ENCODE measurements at places on chromosomes 16 and 17. TPM values are rescaled to one million over a fixed set of nuclear protein-coding genes. Genes with fewer than 3 reads are reported as not detected.

Gene SLC6A2
- not detected for total RNA-seq

Gene PPY
- total RNA-seq: not detected

GRCh38 chr16:57906382-57907316 lies 64.3 kb downstream of the CNGB1 start:
- H3K4me1 ChIP-seq: peaks cover 6% of the 10 kb centered on the region
- H3K36me3 ChIP-seq: no peaks in the 10 kb centered on the region
- DNase-seq: peak; percentile 47

GRCh38 chr17:4411201-4411600 lies 22.5 kb upstream of the SPNS3 start:
- H3K27me3 ChIP-seq: no peaks in the 10 kb centered on the region
- no peak for DNase-seq
- H3K27ac ChIP-seq: no peak overlapping the region
- H3K36me3 ChIP-seq: no peaks in the 10 kb centered on the region
- H3K4me1 ChIP-seq: peaks cover 8% of the 10 kb centered on the region

DNA sequence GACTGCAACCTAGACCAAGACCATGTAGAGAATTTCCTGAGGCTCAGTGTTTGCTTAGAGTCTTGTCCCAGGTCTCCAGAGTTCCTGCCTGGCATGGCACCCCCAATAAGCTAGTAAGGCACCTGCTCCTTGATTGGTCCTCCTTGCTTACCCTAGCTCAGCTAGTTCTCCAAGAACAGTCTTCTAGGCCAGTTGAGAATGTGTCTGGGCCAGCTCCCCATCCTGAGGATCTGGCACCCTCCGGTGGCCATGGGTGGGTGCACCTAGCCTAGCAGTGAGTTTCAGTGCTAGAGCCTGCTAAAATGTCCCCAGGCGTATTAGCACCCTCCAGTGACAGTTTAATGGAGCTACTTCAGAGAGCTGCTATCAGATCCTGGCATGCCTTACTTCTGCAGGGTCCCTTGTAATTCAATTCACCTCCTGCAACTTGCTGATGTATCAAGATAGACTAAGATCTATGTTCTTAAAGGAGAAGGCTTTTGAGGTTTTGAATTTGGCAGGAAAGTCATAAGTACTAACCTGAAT lies 44.4 kb upstream of the MED13 start:
- H3K27me3 ChIP-seq: peaks cover 15% of the 10 kb centered on the region
- no peak overlapping the region for H3K27ac ChIP-seq
- no peaks in the 10 kb centered on the region for H3K36me3 ChIP-seq
- DNase-seq: peak; percentile 79

DNA sequence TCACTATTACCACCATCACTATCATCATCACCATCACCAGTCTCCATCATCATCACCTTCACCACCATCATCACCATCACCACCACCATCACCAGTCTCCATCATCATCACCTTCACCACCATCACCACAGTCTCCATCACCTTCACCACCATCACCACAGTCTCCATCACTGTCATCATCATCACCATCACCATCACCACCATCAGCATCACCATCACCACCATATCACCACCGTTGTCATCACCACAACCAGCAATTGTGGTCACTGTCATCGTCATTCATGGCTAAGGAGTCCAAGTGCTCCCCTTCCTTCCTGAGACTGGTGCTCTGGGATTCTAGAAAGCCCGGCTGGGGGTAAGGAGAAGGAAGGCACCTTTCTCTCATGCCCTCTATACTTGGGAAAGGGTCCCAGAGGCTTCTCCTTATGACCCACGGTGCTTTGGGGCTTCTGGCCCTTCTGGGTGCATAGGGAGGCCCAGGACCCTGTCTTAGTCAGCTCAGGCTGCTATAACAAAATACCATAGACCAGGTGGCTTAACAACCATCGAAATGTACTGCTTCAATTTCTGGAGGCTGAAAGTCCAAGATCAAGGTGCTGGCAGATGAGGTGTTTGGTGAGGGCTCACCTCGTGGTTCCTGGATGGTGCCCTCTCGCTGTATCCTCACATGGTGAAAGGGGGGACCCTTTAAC lies 93.4 kb upstream of the GSE1 start:
- H3K4me1 ChIP-seq: no peaks in the 10 kb centered on the region
- no peak for DNase-seq
- no peaks in the 10 kb centered on the region for H3K27me3 ChIP-seq
- H3K36me3 ChIP-seq: no peaks in the 10 kb centered on the region
- no peak overlapping the region for H3K4me3 ChIP-seq

DNA sequence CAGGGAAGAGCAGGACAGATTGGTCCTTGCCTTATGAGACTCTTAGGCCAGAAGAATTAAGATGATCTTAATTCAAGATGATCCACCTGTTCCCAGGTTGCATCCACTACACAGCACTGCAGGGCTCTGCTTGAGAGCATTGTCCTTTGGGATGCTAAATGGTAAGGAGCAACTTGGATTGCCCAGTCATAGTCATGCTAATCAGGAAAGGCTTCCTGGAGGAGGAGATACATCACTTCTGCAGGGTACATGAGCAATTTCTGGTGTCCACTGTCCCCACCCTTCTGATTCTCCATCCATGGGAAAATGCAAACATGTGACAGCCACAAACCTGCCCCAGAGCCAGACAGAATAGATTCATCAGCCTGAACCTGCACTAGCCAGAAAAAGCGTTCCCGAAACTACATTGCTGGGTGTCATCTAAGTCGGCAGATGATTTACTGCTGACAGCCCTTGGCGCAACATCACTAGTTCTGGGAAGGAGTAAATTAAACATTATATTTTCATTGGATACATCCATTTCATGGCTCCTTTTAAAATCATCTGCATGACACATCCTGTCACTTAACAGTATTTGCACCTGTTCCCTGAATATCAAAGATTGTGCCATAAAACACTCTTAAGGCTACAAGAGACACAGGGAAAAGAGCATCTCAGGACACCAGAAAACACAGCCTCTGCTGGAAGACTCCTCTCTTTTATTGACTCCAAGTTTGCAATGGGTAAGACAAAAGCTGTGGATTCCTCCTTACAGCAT lies 282.2 kb downstream of the MAF start:
- peaks cover 9% of the 10 kb centered on the region for H3K4me1 ChIP-seq
- H3K27me3 ChIP-seq: peaks cover 47% of the 10 kb centered on the region
- no peak for DNase-seq
- no peak overlapping the region for H3K27ac ChIP-seq

- peaks cover 70% of the 10 kb centered on the region for H3K36me3 ChIP-seq
- DNase-seq: no peak
- no peak overlapping the region for H3K4me3 ChIP-seq
- H3K27ac ChIP-seq: no peak overlapping the region
- H3K4me1 ChIP-seq: peaks cover 3% of the 10 kb centered on the region
Observed at GRCh38 chr17:48925991-48926342, 17.8 kb downstream of the UBE2Z start.

GRCh38 chr17:12622726-12623125 lies 43.0 kb upstream of the MYOCD start:
- no peaks in the 10 kb centered on the region for H3K36me3 ChIP-seq
- H3K27me3 ChIP-seq: no peaks in the 10 kb centered on the region
- H3K4me1 ChIP-seq: no peaks in the 10 kb centered on the region
- H3K4me3 ChIP-seq: no peak overlapping the region
- no peak for DNase-seq

DNA sequence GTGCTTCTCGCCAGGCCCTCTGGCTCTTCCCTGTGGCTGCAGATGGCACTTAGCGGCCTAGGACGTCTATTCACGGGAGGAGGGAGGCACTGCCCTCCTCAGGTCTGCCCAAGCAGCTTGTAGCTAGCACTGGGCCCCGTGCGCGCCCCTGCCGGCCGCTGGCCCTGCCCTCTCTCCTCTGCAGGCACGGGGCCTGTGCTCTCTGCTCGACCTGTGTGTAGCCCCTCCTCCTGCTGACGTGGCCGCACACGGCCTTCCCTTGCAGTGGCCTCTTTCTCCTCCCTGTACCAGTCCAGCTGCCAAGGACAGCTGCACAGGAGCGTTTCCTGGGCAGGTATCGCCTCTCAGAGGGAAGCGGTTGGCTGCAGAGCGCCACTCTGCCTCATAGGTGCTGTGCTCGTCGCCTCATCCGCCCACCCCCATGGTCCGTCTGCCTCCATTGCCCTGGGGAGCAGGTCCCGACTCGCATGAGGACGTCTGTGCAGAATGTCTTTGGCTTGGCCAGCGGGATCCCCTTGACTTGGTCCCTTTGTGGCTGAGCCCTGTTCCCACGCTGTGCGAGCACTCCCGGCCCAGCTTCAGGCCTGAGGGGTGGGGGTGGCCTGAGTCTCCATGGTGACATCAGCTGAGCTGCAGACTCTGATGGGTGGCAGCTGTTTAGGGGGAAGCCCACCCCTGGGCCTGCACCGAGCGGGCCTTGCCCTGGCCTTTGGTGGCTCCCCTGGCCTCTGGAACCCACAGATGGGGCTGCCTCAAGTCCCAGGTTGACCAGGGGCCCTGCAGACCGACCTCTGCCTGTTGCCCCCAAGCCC lies 34.6 kb downstream of the TSC2 start:
- H3K4me3 ChIP-seq: no peak overlapping the region
- H3K4me1 ChIP-seq: no peaks in the 10 kb centered on the region
- peaks cover 2% of the 10 kb centered on the region for H3K36me3 ChIP-seq
- DNase-seq: no peak
- no peaks in the 10 kb centered on the region for H3K27me3 ChIP-seq

GRCh38 chr16:84982434-84982833 lies 28.9 kb downstream of the ZDHHC7 start:
- peaks cover 32% of the 10 kb centered on the region for H3K36me3 ChIP-seq
- DNase-seq: no peak
- no peaks in the 10 kb centered on the region for H3K27me3 ChIP-seq
- no peak overlapping the region for H3K27ac ChIP-seq
- H3K4me1 ChIP-seq: no peaks in the 10 kb centered on the region
- H3K4me3 ChIP-seq: no peak overlapping the region

GRCh38 chr17:77884967-77885641 lies 73.4 kb upstream of the TNRC6C start:
- H3K4me1 ChIP-seq: peaks cover 66% of the 10 kb centered on the region
- no peak for DNase-seq
- H3K27me3 ChIP-seq: peaks cover 28% of the 10 kb centered on the region
- no peak overlapping the region for H3K27ac ChIP-seq
- no peak overlapping the region for H3K4me3 ChIP-seq
- H3K36me3 ChIP-seq: no peaks in the 10 kb centered on the region
